ENCODE measurements at places on chromosomes 6 and 20.

DNA sequence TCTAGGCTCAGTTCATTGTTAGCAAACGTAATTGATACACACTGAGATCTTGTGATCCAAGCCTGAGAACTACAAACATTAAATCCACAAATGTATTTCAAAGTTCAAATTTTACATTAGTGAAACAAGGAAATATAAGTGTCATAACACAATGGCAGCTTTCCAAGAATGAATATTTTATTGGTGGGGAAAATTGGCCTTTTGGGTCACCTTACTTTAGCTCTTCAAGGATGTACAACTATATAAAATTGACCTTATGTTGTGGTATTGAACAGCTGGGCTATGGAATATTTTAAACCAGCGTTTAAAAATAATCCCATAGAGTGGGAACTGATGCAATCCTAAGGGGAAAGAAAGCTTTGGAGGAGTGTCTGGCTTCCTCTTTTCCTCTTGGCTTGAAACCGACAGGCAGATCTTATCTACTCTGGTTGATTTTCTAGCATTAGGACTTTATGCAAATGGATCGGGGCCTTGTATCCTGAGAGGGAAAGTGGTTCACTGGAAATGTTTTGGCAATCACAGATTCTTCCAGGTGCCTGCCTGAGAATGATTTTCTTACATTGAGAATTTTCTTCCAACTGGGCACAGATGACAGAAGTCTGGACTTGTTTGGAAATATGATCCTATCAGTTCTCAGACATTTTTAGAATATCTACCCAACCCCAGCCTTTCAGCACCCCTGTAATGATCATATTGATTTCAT lies 184.8 kb upstream of the ECI2 start:
- DNase-seq, result no peak

DNA sequence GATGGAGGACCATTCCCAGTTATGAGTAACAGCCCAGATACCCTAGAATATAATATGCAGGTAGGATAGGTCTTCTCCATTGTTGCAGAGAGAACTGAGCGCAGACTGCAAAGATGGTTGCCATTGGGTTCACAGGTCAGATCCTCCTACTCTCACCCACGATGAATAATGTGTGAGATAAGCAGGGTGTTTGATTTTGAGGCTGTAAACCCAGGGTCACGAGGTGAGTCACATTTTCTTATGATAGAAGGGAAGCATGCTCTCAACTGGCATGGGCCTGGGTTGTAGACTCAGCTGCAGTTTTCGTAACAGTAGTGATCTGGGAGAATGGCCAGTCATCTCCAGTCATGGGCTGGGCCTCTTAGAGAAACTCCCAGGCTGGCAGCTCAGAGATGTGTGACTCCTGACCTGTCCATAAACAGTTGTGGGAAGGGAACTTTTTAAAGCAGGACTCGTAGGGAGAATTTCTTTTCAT lies 74.2 kb downstream of the CD164 start:
- no peak for DNase-seq

- DNase-seq, result no peak
Observed at GRCh38 chr6:113011801-113012200, 664.7 kb downstream of the RFPL4B start.

DNA sequence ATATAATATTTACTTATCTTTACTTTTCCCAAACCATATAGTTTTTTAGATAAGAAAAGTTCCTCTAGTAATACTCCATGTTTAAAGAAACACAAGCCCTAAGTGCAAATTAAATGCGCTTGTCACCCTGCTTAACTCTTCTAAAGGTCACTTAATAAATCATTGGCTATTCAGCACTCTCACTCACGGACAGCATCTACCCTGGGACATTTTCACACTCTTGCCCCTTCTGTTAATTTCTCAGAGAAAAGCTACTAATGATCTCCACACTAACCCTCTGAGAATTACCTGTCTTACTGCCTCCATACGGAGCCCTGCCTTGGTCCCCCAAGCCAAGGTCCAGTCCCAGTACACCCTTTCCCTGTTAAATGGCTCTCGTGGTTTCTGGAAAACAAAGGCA lies 102.2 kb downstream of the NRN1 start:
- no peak for DNase-seq

GRCh38 chr20:38271608-38272120 lies 11.1 kb upstream of the KIAA1755 start:
- DNase-seq, result no peak

GRCh38 chr20:910132-910869 lies 5.8 kb downstream of the ANGPT4 start:
- DNase-seq, result no peak

- no peak for DNase-seq
Observed at GRCh38 chr6:156828280-156828703, 51.1 kb downstream of the ARID1B start.

DNA sequence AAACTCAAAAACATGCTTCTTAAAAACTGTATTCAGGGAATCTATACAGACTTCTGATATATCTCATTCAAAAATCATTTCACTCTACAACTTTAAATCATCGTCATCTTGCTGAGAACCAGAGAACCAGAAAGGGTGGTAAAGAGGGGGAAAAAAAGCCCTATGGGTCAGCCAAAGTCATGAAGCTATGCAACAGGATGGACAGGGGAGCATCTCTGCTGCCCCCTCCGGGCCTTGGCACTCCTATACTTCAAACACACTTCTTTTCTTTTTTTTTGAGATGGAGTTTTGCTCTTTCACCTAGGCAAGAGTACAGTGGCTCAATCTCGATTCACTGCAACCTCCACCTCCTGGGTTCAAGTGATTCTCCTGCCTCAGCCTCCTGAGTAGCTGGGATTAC lies 73.5 kb upstream of the NFATC2 start:
- DNase-seq, result no peak

GRCh38 chr6:34095741-34096140 lies 50.1 kb downstream of the GRM4 start:
- no peak for DNase-seq

GRCh38 chr6:20965276-20965675 lies 431.0 kb downstream of the CDKAL1 start:
- no peak for DNase-seq

DNA sequence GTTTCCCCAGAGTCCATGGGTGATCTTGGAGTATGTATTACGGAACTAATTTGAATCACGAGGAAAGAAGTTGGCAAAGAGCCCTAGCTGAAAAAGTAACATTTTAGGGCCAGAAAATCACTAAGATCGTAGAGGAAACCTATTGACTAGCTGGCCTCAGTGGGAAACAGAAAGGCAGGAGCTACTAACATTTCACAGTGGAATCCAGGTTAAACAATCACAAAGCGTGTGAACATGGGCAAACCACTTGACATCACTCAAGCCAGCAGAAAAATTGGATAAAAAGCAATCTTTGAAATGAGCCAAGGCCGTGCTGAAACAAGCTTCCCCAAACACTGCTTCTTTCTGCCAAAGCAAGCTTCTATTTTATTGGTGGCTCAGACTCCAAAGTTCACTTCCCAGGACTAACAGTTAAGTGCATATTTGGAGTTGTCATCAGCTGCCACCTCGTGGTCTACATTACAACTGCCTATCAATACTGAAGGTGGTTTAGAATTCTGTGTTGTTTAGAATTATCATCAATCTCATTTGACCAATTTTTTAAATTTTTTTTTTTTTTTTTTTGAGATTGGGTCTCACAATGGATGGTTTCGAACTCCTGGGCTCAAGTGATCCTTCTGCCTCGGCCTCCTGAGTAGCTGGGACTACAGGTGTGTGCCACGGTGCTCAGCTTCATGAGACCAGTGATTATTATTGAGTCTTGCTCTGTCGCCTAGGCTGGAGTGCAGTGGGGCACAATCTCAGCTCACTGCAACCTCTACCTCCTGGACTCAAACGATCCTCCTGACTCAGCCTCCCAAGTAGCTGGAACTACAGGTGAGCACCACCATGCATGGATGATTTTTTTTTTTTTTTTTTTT lies 10.6 kb downstream of the RPS10 start:
- DNase-seq, result peak; percentile 50
